Activated naive CD4-positive, alpha-beta T cell (primary cell): ENCODE measurements at places on chromosomes 11 and 22.

- DNase-seq, result no peak
Measured at GRCh38 chr22:41480397-41480735, 11.4 kb downstream of the ACO2 start.

DNA sequence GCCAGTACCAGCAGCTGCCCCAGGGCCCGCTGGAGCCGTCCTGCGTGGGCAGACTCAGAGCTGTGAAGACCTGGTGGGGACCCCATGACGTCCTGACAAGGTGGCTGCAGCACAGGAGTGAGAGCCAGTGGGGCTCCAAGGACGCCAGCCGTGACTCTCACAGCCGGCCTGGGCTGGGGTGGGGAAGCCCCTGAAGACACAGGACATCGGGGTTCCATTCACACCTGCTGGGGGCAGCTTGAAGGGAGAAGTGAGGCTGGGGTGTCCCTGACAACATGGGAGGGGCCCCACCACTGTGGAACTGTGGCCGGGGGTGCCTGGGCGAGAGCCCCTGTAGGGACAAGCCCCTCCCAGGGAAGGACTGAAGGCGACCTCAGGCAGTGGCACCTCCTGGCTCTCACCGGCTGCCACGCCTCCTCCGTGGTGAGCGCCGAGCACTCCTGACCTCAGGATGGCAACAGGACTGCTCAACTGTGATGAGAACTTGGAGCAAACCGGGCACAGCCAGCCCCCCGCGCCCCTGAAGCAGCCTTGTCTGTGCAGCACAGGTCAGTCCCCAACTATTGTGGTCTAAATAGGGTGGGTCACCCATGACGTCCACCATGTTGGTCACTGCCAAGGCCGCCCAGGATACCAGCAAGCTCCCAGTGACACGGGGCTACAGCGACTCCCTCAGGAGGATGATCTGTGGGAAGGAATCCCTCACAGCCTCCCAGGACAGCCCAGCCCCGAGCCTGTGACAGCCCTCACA lies 22.7 kb upstream of the IL17REL start:
- DNase-seq, result no peak

- DNase-seq, result no peak
Measured at GRCh38 chr11:115193914-115194801, 310.1 kb downstream of the CADM1 start.

GRCh38 chr22:37121887-37122591 lies 12.5 kb upstream of the TMPRSS6 start:
- peak; percentile 77 for DNase-seq

- no peak for DNase-seq
Measured at GRCh38 chr11:10502770-10503169, 38.2 kb downstream of the RNF141 start.

DNA sequence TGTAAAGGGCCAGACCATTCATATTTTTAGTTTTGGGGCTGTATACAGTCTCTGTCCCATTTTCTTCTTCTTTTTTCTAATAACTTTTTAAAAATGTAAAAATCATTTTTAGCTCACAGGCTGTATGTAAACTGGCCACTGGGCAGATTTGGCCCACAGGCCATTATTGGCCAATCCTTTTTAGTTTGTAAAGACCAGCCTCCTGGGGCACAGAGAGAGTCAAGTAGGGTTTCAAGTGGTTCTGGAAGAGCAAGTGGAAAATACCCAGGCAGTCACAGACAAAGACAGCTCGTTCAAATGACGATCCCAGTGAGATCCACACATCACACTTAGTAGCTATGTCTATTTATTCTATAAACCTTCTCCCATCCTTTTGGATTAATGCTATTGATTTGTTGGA lies 150.2 kb upstream of the ARHGAP20 start:
- no peak for DNase-seq

GRCh38 chr11:11774928-11775327 lies 66.8 kb upstream of the USP47 start:
- no peak for DNase-seq

GRCh38 chr22:17779286-17780115 lies 5.2 kb upstream of the BID start:
- DNase-seq, result no peak

DNA sequence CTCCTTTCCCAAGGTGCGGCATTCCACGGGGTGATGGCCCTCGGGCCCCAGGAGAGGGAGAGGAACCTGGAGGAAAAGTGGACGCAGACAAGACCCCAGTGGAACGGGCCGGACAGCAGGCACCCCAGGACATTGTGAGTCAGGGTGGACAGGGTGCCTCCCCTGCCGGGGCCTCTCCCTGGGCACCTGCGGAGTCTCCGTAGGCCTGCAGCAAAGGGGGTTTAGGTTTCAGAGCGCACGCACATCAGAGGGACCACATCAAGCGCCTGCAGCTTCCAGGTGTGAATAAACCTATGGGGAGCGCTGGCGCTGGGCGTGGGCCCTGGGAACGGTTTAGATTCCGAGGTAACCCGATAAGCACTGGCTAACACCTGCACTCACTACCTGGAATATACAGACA lies 22.7 kb upstream of the FGF19 start:
- no peak for DNase-seq

- DNase-seq, result no peak
Measured at GRCh38 chr11:115112754-115113153, 391.5 kb downstream of the CADM1 start.

DNA sequence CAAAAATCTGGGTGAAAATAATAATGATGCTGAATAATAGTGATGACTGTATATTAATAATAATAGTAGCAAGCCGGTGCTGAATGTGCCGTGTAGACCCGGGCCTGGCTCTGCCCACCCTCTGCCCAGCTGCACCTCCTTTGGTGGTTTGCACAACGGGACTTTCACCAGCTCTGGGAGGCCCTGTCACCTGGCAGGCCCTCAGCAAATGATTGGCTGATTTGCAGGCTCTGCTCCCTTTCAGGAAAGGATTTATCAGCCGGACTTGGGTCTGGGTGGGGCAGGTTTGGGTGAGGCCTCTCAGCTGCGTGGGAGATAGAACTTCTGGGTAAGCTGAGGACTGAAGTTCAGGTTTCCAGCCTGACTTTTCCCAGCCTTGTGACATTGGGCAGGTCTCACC lies 21.4 kb downstream of the KIAA1671 start:
- DNase-seq, result no peak

DNA sequence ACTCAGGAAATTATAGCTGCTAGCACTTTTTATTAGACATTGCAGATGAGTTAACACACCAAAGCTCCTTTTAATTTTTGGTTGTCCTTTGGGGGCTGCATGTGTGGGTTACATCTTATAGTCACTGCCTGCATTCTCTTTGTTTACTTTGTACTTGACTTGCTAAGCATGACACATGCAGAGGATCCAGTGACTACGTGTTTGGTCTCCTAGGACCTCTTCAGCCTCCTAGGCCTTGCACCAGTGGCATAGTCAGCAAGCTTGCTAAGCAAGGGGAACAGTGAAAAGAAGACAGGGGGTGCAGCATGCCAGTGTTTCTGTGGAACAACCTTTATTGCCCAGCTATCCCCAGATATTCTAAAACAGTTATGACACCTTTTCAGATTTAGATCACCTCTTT lies 108.2 kb downstream of the PAX6 start:
- DNase-seq, result no peak

DNA sequence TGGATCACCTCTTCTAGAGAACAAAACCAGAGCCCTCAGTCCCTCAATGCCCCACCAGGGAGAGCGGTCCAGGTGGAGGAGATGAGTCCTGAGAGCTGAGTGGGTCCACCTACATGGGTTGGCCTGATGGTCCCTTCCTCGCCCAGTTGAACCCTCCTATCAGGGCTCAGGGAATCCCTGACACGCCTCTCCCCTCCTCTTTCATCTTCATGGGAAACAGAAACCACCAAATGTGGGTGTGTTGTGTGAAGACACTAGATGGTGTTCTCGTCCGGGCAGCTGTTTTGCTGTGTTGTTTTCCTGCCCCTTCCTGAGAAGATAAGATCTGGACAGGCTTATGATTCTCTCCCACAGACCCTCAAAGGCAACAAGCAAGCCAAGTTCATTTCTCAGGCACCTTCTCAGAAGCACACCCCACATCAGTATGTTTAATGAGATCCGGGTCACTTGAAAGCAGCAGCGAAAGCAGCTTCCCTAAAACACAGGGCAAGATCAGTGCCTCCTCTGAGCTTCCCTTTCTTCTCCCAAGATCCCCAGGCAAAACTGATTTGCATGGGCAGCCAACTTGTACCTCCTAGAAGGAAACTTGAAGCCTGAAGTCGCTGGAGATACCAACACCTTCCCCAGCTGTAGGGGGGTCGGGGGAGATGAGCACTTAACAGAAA lies 35.3 kb upstream of the POU2AF1 start:
- DNase-seq, result no peak

DNA sequence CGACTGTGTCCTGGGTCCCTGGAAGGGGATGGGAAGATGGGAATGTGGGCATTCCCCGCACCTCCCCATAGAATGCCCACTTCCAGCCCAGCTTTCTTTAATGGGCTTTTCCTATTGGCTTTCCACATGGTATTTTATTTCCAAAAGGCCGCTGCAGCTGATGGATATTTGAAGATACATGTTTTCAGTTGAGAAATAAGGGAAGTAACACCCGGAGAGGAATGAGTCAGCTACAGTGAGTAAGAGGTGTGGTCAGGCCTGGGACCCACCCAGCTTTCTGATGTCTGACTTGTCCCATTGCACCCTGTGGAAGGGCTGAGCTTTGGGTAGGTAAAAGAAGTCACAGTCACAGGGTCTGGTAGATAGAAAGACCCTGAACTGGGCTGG lies 476.9 kb downstream of the MIAT start:
- DNase-seq, result no peak

- no peak for DNase-seq
Measured at GRCh38 chr11:19345848-19346681, 105.3 kb upstream of the E2F8 start.

DNA sequence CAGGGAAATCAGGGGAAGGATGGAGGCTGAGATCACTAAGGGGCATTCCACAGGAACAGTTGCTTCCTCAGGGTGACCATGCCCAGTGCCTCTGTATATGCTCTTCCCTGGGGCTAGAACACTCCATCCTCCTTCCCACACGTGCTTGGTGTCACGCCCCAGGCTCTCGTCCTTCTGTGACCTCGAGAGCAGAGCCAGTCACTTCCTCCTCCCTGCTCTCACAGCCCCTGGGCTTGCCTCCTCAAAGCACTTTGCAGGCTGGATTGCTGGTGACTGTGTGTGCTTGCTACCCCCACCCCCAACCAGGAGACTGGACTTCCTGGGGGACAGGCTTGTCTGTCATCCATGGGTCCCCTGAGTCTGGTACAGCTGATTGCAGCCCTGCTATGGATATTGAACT lies 56.5 kb upstream of the AMPD3 start:
- DNase-seq, result no peak

GRCh38 chr22:49983148-49984042 lies 22.8 kb downstream of the PIM3 start:
- DNase-seq, result no peak

DNA sequence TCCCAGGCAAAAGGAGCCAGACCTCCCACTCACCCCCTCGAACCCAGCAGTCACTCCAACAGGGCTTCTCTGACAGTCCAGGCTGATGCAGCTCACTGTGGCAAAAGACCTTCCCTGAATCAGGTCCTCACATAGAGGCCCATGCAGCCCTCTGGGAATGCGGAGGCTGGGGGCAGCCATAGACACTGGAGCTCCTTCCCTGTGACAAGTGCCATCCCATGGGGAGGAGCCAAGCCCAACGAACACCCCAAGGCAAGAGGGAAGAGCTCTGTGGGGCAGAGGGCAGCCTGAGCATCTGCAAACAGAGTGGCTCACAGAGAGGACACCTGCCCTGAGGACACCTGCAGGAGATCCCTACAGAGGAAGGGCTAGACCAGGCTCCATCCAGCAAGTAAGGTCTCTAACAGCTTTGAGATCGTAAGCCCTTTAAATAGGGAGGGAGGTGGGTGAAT lies at the start of gene LINC01488:
TSS of gene LINC01488 (plus strand) at position 271 of the 452 bp plus-strand sequence.
- DNase-seq, result no peak

DNA sequence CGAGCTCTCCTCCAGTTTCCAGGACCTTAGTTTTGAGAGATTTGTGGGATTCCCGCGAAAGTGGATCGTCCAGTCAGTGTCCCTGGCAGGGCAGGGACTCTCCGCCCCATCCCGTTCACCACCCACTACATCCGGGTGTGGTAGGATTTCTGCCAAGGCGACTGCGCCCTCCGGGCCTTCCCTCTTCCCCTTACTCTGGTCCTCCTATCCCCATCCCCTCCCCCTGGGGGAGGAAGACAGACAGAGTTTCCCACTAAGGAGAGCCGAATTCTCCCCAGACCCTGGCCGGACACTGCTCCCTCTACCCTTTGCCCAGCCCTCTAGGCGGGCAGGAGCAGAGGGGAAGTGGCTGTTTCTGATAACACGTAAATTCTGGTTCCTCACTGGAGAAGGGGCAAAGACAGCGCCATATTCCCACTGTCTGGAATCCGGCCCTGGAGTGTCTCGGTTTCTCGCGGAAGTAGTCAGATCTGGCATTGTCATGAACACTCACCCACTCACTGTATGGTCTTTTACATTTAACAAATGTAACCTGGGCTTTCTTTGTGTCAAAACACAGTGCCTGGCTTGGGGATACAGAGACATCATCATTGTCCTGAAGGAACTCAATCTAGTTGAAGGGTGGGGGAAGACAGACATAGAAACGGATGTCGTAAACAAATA lies 1.1 kb upstream of the NECTIN1 start:
- DNase-seq, result no peak

DNA sequence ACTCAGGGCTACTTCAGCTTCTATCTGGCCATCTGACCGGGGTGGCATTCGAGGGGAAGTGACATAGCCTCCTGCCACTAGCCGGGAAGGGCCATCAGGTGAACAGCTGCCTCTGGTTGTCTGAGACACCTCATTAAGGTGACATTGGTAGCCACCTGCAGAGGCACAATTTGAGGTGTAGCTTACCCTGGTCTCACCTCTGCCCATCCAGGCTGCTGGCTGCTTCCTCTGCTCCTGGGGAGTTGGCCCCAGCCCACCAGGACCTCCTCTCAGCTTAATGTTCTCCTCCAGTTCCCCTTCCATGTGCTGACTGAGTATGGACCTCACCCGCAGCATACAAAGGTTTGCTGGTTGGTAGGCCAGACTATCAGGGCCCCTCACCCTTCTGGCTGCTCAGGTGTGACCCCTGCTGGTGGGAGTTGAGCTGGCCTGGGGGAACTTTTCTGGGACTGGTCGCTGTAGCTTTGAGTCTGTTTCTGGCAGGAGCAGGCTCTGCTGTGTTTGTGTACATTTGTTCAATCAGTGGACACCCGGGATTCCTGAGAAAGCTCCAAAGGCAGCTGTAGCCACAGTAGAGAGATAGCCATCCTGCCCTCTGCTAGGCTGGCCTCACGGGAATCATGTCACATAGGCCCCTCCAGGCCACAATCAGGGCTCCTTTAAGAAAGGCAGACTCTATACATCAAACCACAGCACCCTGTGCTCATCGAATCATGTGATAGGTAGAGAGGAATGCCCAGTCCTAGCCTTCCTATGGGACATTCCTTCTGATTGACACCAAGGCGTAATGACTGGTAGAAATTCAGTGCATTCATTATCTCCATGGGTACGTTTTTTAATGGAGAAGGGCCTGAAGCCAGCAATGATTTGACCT lies 295.1 kb upstream of the PLET1 start:
- peak; percentile 63 for DNase-seq

GRCh38 chr11:134033696-134034491 lies 35.0 kb upstream of the JAM3 start:
- no peak for DNase-seq
